ENCODE measurements at places on chromosomes 5 and 9. TPM values are rescaled to one million over a fixed set of nuclear protein-coding genes. Genes with fewer than 3 reads are reported as not detected.

The COL5A1 gene
- total RNA-seq = 383 TPM

The GRXCR2 gene
- total RNA-seq = not detected

The C6 gene
- total RNA-seq = 1.2 TPM

The TMEFF1 gene
- total RNA-seq = 1.2 TPM

The TMEM174 gene
- not detected for total RNA-seq

The TYRP1 gene
- total RNA-seq = 14.4 TPM

The DTWD2 gene
- total RNA-seq = 4.2 TPM

The MEF2C gene
- total RNA-seq = 4.5 TPM

The PHYHD1 gene
- total RNA-seq = 11.9 TPM

The MAMDC4 gene
- 2.2 TPM for total RNA-seq

The BRINP1 gene
- 0.48 TPM for total RNA-seq

The DMRT3 gene
- total RNA-seq = not detected

The ANGPTL2 gene
- 10.1 TPM for total RNA-seq

The RNF20 gene
- total RNA-seq = 16.5 TPM

The HK3 gene
- total RNA-seq = not detected

The TRPM3 gene
- total RNA-seq = 0.13 TPM

The BASP1 gene
- 158 TPM for total RNA-seq

The ACSL6 gene
- not detected for total RNA-seq

The GPR151 gene
- not detected for total RNA-seq
